ENCODE measurements at places on chromosomes 6 and 20.

GRCh38 chr6:135853227-135853626, 1.7 kb downstream of the PDE7B start:
- no peak for DNase-seq

GRCh38 chr6:105313211-105313610, 89.7 kb downstream of the PREP start:
- DNase-seq = no peak

DNA sequence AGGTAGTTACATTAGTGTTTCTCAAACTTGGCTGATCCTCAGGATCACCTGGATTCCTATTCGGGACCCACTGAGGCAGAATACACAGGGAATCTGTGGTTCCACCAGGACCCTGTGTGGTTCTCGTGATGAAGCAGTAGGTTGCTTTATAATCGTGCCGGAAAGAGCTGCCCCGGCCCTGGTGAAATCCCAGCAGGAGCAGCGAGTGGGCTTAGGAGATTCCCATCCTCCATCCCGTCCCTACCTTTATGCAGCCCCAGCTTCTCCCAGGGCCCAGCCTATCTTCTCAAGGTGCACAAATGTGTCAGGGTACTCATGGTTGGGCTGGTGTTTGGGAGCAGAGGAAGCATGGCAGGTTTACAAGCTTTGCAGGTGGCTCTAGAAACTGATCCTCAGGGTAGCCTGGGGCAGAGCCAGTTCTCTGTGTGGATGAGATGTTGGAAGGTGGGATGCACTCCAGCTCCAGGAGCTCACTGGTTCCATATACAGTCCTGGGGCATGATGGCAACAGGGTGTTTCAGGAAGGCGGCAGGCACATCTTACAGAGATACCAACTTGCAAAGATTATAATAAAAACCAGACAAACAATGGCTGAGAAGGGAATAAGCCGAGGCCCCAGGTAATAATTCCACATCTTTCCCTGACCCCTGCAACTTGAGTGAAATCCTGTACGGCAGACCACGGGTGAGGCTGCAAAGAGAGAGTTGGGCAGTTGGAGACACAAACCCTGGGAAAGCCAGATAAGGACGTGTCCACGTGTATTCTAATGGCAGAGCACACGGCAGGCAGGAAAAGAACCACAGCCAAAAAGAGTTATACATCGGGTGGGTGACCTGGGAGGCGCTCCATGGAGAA, 5.9 kb downstream of the SLC22A1 start:
- no peak for DNase-seq

DNA sequence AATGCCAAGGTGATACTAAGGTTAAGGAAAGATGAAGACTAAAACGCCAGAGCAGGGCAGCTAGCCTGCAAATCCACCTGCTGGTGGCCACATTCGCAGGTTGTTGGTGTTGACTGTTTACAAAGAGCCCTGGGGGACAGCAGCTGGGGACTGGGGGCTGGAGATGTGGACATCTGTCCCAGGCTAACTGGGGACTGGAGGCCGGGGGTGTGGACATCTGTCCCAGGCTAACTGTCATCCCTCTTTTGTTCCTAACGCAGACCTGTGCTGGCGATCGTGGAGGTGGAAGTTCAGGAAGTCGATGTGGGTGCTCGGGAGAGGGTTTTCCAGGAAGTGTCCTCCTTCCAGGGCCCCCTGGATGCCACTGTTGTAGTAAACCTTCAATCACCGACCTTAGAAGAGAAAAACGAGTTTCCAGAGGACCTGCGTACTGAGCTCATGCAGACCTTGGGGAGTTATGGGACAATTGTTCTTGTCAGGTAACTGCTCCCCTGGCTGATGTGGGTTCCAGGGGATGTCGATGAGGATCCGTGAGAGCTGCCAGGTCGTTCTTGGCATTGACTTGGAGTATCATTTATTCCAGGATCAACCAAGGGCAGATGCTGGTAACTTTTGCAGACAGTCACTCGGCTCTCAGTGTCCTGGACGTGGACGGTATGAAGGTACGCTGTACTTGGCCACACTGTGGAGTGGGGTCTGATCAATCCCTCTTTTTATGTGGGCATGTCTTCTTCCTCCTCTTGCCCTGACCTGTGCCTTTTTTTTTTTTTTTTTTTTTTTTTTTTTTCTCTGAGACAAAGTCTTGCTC, 87.0 kb downstream of the SERAC1 start:
- DNase-seq = no peak

- DNase-seq = no peak
Measured at GRCh38 chr20:31594558-31595379, 10.3 kb upstream of the ID1 start.

DNA sequence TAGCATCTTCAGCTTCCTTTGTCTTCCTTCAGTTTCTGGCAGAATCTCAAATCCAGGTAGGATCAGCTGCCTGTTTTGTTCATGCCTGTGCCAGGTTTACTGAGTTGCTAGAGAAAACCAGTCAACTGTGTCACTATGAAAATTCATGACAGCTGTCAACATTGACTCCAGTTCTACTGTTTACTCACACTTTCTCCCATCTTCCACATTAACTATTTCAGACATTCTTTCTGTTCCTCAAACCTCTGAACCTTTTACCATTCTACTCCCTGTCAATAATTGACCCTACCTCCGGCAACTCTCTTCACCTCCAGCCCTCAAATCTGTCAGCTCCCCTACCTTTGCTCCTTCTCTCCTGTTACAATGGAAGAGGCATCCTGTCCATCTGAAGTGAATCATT, 8.5 kb downstream of the ENPP4 start:
- no peak for DNase-seq

DNA sequence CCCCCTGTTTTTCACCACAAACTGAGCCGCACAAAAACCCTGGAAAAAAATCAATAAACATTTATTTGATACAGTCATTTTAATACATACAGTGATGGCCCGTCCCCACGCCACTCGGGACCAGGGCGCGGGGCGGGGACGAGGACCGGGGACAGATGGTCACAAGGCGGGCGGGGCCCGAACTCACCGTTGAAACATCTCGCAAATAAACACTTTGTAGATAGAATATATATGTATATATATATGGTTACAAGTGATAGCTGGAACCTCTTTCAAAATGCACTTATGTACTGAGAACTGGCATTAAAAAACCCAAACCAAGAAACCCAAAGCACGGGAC, 418 bp upstream of the UCKL1 start:
- no peak for DNase-seq

DNA sequence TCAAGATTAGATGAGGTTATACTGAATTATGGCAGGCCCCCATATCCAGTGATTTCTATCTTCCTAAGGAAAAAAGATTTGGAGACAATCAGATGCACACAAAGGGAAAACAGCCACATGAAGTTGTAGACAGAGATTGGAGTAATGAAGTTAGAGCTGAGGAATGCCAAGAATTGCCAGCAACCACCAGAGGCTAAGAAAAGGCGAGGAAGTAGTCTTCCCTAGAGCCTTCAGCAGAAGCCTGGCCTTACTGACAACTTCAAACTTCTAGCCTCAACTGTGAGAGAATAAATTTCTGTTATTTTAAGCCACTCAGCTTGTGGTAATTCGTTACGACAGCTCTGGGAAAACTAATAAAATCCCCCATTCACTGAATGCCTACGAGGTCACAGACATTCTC, 473.9 kb downstream of the COL12A1 start:
- no peak for DNase-seq

DNA sequence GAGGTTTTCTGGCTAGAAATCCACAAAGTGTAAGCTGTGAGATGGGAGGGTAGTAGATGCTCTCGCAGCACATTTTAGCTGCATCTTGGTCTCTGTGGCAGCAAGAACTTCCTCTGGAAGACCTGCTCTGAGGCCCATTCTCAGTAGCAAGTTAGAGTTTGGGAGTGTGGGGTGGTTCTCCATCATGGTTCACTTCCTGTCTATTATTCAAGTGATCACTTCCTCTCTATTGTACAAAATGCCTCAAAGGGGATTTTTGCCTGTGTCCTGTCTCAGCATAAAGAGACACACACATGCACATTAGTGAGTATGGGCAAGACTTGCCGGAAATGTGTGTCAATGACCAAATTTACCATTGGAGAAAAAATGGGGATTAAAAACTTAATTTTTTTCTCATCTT, 42.5 kb downstream of the LYRM2 start:
- DNase-seq = no peak

DNA sequence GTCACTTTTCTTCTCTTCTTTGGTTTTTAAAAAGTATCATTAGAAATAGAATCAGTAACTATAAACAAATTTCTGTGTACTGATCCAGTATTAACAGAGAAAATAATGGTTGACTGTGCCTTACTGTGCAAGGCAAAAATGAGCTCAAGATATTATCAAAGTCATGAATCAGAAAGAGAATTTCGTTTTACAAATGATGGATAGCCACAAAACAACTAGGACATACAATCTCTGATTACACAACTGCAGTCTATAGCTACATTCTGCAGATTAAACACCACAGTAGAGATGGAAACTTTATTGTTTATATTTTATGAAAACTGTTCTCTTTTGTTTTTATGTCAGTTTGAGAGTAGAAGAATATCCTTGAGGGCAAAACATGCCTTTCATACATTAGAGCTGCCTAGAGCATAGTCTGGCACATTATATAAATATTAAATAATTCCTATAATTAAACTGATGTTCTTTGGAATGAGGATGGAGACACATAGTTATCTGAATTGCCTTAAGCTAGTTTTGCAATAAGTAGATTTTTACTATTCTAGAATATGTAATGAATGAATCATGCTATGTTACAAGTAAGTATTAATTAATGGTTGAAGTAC, 333.1 kb downstream of the LAMA2 start:
- DNase-seq = no peak

GRCh38 chr20:51447097-51447764, 95.3 kb downstream of the NFATC2 start:
- DNase-seq = peak; percentile 83

- DNase-seq = no peak
Measured at GRCh38 chr20:25315418-25316210, 67.7 kb downstream of the PYGB start.

DNA sequence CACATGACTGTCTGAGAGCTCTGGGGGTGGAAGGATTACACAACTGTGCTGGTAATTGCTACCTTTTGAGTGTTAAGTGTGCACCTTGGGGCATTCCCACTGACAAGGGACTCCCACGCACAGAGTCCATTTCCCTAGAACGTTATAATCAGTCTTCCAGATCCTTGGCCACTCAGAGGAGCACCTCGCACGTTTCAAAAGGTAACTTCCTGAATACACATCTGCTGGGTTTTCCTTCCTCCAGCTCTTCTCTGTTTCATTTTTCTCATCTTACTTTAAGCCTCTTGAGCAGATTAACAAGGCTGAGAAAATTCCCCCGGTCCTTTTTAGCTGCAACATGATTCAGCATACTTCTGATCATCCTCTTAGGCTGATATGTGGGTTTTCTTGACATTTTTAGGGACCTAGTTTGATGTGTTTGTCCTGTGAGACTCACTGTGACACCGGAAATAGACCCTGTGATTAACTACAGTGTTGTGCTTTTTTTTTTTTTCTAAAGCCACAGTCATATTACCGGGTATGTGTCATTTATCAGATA, 98.4 kb upstream of the DUSP22 start:
- no peak for DNase-seq

GRCh38 chr6:11427723-11428245, 109.8 kb upstream of the TMEM170B start:
- no peak for DNase-seq

GRCh38 chr20:18748987-18749386, 64.6 kb upstream of the SCP2D1 start:
- DNase-seq = no peak

GRCh38 chr6:111586554-111586953, 19.1 kb downstream of the TRAF3IP2 start:
- DNase-seq = no peak

DNA sequence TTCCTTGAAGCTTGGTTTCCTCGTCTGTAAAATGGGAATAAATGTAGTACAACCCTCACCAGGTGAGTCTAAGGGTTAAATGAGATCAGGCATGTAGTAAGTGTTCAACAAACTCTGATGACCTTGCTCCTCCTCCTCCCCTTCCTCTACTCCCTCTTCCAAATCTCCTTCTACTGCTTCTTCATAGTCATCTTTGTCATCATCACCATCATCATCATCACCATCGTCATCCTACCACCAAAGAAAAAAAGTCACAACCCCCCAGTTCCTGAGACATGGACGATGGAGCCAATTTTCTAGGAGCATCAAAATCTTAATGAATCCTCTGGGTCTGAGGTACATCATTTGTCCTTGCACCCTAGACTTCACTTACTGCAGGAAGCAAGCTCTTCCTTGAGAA, 240.0 kb downstream of the ANKRD60 start:
- no peak for DNase-seq

DNA sequence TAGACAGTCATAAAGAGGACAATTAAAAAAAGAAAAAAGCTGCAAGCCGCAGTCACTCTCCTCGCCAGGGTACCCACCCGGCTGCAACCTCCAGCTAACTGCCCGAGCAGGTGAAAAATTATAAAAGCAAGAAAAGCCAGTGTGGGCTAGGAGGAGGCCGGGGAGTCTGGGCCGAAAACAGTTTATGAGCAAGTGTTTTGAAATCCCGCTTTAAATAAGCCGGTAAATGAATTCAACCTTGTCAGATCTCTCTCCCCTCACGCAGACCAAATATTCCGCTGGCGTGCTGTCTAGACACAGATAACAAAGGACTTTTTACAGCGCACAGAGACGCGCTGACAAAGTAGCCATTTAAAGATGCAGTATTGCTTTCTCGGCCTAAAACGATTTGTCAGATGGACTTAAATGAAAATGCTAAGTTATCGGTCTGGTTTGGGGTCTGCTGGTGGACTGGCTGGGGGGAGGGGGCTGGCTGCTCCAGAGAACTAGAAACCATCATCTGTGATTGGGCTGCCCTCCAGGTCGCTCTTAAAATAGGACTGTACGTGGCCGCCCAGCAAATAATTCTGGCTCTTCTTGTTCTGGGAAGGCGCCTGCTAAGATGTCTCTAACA, 24.6 kb downstream of the PMEPA1 start:
- no peak for DNase-seq
